NCI-H1105 treated with DMSO at 0.1 percent for 48 hours (cell line): ENCODE measurements at places on chromosomes 1 and 21.

- no peak for DNase-seq
These were observed 122.5 kb upstream of the KCNJ15 start for GRCh38 chr21:38134084-38134873.

GRCh38 chr1:57839526-57839925, 415.7 kb upstream of the DAB1 start:
- DNase-seq: peak; percentile 96

- no peak for DNase-seq
These were observed 18.3 kb upstream of the C1orf53 start for GRCh38 chr1:197884173-197884572.

DNA sequence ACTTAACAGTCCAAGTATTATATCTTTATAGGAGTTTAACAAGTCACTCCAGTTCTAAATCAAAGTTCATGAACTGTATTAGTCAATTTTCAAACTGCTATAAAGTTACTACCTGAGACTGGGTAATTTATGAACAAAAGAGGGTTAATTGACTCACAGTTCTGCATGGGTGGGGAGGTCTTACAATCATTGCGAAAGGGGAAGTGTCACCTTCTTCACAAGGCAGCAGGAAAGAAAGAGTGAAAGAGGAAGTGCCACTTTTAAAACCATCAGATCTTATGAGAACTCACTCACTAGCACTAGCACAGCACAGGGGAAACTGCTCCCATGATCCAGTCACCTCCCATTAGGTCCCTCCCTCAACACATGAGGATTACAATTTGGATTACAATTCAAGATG, 70.0 kb downstream of the CLCA4 start:
- no peak for DNase-seq

DNA sequence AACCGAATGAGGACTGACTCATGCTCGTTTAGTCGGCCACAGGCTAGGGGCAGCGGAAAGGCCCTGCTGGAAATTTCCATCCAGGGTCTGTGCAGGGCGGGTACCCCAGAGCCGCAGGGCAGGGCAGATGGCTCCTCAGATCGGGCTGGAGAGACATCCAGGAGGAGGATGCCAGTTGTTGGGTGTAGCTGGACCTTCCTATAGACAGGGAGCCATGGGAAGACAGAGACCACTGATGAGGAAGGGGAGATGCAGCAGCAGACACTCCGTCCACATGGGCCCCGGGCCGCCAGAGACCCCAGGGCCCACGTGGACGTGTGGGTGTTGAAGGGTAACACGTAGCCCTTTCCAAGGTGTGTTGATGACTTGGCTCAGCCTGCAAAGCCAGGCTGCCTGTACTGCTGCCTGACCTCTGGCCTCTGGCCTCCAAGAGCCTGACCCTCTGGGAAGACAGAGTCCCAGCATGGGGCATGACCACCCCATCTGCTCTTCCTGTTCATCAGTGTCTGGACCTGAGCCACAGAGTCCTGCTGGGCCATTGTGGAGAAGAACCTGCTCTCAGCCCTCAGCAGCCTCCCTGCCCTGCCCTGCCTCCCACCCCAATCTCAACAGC, 4.8 kb downstream of the GNG4 start:
- no peak for DNase-seq

DNA sequence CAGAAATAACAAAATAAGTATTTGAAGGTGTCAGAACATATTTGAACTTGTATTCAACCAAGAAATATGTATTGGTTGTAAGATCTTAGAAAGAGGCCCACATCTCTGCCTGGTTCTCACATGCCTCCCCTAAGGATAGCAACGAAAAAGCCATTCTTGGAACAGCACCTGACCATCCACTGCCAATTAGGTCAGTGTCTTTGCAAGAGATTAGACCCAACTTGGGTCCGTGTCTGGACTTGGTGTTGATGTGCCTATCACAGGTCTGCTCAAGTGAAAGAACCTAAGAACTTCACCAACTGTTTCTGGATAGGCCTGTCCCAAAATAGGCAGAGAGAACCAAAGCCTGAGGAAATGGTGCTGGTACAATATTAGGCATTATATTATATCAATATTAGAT, 46.0 kb upstream of the COG2 start:
- DNase-seq: no peak

DNA sequence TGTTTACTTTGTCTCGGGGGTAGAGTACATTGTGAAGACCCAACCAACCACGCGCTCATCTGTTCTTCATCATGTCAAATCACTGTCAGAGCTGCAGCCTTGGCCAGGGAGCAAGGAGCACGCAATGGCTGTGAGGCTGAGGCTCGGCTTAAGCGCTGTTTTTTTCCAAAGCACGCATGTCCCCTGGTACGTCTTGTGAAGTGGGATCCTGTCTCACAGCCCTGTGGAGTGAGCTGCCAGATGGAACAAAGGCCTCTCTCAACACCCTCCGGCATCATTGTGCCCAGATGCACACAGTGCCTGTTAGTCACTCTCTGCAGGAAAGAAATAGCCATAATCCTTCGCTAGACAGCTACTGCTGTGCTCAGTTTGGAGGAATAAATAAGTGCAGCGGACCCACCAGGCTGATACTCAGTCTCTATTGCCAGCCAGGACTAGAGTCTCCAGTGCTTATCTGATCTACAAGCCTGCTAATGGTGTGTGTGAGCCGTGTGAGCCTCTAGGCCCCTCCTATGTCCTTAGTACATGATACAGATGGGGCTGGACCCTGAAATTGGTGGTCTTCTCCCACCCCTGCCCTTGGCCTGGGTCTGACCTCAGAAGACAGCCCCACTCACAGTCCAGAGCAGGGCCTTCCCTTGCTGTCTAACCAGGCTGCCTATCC, 91.3 kb upstream of the COA6 start:
- no peak for DNase-seq
